AG09309 (cell line): ENCODE measurements at places on chromosomes 4 and X.

DNA sequence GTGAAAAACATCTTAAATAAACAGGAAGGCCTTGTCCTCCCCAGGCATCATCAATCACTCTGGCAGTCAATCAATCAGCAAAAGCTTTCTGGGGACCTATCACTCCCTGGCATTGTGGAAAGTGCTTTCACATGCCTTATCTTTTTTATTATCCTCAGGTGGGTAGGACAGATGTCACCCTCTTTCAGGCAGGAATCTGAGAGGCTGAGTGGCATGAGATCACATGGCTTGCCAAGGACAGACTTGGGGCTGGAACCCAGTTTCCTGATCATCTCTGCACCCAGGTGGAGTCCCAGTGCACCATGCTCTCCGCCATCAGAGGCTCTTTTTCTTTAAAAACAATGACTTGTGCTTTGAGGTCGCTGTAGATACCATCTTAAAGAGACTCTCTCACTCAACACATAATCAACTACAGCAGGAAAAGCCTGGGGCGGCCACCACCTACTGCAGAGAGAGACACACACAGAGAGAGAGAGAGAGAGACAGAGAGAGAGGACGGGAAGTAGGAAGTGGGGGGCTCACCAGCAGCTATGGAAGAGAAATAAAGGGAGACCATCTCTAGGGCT lies 282.7 kb downstream of the PTTG2 start:
- DNase-seq = no peak

GRCh38 chrX:23911126-23911835 lies 3.5 kb downstream of the CXorf58 start:
- DNase-seq = no peak

- no peak for DNase-seq
These were observed 62.1 kb downstream of the TBC1D14 start for GRCh38 chr4:6971536-6972374.

DNA sequence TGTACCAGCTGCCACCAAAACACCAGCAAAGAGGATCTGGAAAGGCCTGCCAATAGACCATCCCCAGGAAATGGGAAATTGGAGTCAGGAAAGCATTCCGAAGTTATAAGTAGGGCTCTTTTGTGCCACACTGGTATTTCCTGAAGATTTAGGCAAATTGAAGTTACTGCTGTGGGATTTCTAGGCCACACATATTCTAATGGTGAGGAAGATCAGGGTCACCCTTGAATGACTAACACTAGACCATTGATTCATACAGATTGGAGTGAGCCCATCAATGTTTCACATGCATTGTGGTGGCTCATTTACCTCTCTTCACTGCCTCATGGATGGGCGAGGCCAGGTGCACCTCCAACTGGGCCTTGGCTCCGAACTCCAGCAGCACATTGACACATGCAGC lies 22.6 kb downstream of the ASB11 start:
- no peak for DNase-seq

DNA sequence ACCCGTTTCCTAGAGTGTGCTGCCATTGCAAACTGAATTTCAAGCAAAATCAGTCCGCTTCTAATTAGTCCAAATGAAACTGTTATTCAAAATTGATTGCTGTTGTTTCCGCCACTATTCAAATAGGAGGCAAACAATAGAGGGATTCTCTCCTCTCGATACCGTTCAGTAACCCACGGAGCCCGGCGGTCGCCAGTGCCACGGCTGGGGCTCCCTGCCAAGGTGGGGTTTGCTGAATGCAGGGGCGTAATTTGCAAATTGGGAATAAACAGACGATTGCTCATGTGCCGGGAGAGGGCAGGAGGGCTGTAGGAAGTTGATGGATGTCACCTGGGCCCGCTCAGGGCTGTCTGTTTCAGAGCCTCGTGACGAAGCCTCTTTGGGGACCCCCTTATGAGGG lies 8.8 kb downstream of the ADRA2C start:
- no peak for DNase-seq

DNA sequence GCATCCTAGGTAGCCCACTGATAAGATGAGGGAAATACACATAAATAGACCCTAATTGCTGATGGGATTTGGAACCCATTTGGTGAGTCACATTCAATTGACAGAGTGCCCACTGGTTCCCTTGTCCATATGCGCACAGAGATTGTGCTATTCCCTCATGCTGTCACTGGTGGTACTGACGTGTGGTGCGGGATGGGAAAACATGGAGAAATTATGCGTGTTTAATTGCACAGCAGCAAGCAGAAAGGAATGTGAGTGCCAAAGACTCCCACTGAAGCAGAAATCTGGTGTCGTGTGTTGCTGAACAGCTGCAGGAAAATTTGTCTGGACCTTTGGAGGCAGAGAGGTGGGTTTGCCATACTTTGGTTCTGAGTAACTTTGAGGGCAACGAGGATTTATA lies 92.2 kb downstream of the NHSL2 start:
- DNase-seq = no peak

GRCh38 chr4:35525192-35525978 lies 718.9 kb downstream of the ARAP2 start:
- DNase-seq = no peak

GRCh38 chr4:68401231-68401630 lies 46.0 kb upstream of the TMPRSS11E start:
- no peak for DNase-seq

- no peak for DNase-seq
These were observed 36.1 kb downstream of the CPLX1 start for GRCh38 chr4:789571-790465.

DNA sequence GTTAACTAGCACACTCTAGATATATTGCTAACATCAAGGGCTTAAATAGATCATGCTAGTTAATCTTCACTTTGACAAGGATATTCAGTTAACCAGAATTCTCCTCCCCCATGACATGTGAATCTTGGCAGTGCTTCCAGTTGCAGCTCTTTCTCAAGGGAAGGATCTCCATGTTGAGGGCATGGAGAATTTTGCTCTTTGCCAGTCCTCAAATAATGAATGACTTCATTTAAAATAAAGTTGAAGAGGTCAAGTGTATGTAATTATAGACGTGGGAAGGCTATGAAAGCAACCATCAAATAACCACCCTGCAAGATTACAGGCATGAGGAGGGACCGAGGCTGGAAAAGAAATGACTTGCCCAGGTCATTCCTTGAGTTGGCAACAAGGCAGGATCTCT lies 87.3 kb upstream of the CPEB2 start:
- DNase-seq = no peak

- no peak for DNase-seq
These were observed 394.6 kb downstream of the C4orf33 start for GRCh38 chr4:129490516-129490915.
